H9 (cell line): ENCODE measurements at places on chromosomes 11 and 22.

DNA sequence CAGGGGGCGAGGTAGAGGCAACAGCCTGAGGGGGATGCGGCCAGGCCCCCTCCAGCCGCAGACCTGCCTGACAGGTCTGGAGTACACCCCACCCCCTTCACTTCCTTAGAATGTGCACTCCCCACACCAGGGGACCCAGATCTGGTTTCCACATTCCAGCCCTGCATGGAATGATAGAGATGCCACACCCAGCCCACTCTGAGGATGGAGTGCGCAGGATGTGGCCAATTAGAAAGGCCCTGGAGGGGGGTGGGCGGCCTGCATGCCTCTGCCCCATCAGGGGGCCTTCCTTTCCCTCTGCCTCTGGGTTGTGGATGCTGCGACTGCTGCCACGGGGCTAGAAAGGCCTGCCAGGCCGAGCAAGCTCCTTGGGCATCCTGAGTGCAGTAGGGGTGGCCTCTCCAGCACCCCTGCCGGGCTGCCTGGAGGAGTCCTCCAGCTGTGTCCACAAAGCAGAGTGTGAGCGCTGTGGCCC lies 28.2 kb upstream of the MGAT3 start:
- peak; percentile 94 for DNase-seq

DNA sequence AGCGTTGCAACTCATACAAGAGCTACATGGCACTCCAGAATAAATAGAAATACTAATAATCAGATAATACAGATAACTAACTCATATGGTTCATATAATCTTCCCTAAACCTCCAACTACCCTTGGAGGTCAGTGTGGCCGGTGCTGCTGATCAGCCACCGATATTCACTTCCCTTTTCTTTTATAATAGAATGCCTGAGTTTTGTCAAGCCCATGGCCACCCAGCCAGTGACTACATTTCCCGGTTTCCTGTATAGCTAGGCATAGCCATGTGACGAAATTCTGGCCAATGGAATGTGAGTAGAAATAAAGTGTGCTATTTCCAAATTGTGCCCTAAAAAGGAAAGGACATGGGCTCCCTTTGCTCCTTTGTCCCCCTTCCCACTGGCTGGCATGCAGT lies 5.9 kb upstream of the CAT start:
- no peak for DNase-seq

DNA sequence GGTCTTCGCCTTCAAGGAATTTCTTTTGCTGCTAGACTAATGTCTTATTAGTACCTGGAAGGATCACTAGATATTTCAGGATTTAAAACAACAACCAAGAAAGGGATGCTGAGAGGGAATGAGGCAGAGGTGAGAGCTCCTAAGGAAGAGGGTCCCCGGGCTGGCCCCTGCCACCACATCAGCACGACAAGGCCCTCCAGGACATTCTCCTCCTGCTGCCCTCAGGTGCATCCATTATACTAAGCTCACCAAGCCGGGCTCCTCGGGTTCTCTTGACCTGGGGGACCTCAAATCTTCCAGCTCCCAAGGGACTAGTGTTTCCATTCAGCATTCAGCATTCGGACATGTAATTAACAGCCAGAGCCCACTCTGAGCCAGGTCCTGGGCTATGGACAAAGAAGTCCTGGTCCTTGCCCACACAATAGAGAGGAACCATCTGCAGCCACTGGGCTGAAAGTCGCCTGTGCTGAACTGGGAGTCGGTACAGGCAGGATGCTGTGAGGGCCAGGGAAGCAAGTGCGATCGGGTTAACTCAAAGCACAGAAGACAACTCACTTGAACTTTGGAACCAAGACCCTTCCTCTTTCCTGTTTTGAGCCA lies 29.4 kb upstream of the OAF start:
- DNase-seq, result no peak

GRCh38 chr11:46306296-46306853 lies 28.9 kb downstream of the CREB3L1 start:
- no peak for DNase-seq

DNA sequence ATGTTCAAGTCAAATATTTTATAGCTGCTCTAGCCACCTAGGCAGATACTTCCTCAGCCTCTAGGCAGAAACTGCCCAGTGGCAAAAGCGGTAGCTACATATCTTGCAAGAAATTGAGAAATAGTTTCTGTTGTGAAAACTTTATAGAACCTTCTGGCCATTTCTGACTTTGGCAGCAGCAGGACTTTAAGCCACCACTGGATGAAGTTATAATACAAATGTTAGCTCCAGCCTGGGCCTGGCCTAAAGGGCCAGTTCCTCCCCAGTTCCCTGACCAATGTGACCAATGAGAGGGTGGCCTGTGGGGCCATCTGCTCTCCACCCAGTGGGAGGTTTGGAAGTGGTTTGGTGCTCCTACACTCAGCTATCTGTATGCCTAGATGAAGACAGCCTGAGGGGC lies 254.0 kb upstream of the NARS2 start:
- no peak for DNase-seq

DNA sequence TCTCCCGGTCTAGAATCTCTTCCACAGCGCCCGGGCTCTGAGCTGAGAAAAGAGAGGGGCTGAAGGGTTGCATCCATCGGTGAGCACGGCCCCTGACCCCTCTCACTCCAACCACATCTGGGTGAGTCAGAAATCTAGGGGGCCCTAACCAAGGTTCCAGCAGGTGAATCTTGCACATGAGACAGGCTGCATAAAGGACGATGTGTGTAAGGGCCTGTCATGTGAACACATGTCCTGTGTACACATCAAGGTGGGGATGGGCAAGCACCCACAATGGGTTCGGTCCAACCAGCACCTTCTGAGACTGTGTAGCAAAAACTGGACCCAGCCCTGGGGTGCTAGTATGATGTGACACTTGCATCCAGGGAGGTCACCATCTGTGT lies 1.2 kb downstream of the BET1L start:
- no peak for DNase-seq

GRCh38 chr22:22141771-22142591 lies 102.6 kb upstream of the VPREB1 start:
- DNase-seq, result no peak

DNA sequence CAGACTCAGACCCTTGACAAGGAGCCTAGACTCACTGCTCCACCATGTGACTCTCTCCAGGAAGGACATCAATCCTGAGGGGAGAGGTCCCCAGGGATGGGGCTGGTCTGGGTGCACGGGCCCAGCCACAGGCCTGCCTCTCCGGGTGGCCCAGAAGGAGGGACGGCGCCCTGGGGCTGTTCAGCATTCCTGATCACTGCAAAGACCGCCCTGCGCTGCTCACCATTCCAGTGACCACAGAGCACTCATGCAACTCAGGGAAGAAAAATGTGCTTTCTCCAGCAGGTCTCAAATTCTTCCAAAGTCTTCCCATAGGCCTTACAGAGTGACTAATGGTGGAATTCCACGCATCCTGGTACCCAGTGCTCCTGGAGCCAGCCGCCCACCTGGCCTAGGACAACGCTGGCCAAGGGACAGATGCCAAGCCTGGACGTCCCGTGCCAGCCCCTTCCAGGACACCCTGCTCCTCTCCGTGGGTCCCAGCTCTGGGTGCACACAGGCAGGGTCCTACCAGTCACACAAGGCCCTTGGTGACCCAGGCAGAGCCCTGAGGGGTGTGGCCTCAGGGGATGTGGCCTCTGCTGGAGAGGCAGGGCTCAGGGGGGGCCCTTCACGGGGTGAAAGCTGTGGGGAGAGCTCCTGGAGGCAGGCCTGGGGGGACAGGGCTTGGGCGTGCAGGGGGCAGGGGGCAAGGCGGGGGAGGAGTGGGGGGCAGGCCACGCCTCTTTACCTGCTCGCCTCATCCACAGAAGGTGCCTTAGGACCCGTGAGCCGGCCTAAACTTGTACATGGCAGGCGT lies 178.8 kb downstream of the IGLL1 start:
- DNase-seq, result no peak

DNA sequence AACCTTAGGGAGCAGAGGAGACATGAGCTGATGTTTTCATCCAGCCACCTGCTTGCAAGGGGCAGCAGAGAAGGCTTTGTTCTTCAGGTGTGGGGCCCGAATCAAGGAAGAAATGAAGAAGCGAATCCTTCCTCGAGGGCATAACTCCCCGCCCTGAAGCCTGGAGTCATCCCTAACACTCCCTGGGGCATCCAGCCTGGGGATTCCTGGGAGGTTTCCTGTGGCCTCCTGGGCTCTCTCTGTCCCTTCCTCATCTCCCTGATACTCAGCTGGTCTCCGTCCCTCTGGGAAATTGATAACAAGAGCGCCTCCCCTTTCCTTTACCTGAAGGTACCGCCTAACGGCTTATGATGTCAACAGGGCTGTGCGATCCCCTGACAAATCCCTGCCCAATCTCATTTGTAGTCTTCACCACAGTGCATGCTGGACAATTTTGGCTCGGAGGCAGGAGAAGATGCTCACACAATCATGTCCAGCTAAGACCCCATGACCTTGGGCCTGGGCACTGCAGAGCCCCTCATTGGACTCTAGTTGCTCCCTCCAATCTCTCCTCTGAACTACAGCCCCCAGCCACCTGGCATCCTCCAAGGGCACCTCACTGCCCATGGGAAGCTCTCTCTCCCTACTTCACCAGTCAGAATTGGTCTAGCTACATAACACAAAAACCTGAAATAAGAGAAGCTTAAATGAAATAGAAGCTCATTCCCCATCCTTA lies 80.6 kb upstream of the RTL6 start:
- peak; percentile 19 for DNase-seq

GRCh38 chr11:57375490-57375889 lies 5.5 kb downstream of the PRG3 start:
- no peak for DNase-seq

DNA sequence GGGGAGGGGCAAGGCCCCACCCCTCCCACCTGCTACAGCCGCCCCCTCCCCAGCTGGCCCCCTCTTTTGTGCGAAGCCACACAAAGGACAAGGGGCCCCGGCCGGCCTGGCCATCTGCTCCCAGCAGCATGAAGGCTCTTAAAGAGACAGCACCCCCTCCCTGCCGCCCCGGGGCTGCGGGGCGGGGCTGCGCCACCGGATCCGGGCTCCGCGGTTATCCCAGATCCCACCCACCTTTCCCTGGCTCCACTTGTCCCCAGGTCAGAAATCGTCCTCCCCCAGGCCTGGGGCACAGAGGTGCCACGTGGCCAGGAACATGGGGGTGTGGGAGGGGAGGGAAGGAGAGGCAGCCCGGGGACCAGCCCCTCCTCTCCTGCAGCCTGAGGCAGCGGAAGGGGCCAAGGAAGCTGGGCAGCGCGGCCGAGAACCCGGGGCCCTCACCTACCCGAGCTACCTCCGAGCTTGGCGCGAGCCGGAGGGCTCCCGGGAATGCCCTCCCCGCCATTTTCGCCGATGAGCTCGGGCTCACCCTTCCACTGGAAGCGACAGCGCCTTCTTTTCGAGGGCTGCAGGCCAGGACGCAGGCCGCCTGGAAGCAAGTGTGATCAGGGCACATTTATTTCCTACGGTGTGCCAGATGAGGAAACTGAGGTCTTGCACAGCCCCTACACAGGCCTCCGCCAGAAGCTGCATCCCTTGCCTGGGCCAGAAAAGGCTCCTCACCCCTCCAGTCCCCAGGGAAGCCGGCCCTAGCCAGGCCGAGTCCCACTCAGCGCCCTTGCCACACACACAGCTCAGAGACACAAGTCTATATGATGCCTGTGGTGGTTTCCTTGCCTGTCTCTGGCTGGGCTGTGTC lies 2.5 kb upstream of the RCOR2 start:
- peak; percentile 96 for DNase-seq

DNA sequence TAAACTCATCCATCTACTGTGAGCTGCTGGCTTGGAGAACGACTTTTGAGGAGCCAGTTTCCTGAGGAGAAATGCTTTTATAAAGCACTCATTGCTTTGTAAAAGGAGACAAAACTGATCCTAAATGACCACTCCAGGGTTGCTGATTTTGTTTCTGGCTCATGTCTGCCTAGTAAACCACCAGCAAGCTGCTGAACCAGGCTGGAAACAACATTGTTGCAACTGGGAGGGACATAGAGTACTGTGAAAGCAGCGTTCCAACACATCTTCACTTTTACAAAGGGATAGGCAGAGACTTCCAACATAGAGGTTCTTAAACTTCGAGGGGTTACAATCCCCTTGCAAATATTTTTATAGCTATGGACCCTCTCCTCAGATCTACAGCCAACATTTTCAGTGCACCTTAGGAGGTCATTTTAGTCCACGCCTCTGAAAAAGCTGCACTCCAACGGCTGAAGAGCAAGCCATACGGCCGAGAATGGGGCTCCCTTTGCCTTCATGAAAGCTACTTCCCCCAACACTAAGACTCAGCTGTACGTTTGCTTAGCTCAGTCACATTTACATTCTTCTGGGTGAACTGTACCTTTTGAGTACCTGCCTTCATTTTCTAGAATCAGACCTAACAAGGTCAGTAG lies 54.7 kb downstream of the PANX1 start:
- no peak for DNase-seq

- no peak for DNase-seq
Measured at GRCh38 chr22:47027766-47028165, 265.3 kb downstream of the TBC1D22A start.

DNA sequence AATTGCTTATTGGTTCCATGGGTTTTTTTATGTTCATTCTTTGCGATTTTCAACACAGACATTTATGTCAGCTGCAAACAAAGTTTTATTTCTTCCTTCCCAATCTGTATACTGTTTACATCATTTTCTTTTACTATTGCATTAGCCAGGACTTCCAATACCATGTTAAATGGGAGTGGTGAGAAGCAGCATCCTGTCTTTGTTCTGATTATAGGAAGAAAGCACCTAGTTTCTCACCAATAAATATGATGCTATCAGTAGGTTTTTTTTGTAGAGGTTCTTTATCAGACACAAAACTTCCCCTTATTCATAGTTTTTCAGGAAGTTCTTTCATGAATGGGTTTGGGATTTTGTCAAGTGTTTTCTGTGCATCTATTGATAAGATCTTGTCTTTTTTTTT lies 28.0 kb upstream of the OR8B8 start:
- DNase-seq, result no peak

DNA sequence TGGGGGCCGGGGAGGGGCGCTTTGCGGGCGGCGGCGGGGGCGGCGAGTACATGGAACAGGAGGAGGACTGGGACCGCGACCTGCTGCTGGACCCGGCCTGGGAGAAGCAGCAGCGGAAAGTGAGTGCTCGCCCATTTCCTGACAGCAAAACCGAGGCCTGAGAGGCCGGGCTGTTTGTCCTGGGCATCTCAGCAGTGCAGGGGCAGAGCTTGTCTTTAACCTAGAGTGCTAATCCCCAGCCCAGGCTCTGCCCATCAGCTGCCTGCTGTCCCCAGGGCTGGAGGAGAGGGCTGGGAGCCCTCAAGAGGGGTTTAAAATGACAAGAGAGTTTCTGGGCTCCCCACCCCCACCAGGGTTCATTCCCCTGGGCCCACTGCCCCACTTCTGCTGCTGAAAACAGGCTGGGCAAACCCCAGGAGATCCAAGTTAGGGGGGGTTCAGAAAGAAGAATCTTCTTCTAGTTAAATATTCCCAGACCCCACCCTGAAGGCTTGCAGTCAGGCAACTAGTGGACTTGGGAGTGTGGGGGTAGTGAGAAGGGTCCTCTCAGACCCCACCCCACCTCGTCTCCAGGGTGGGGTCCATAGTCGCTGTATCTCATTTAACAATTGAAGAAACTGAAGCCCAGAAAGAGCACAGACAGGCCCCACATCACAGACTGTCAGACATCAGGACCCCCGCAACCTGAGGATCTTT lies 411 bp downstream of the ACTN3 start:
- no peak for DNase-seq

DNA sequence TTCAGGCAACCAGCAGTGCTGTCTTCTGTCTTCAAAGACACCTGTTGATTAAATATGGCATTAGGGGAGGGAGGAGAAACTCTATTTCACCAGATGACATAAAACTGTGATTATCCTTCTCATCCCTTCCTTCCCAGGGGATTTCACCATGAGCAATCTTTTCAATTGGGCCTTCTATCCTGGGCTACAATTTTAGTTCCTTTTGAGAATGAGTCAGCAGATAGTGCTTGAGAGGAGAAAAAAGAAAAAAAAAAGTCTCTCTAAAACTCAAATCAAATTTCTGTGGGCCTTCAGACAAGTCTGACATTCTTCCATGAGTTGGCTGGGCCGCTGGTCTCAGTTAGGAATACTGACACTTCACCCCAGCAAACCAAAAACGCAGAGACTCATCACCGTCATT lies 7.2 kb downstream of the FLI1 start:
- DNase-seq, result no peak
